ENCODE measurements at places on chromosomes 6 and 20.

- no peak for DNase-seq
Observed at GRCh38 chr6:44230034-44230675, 6.8 kb downstream of the SLC29A1 start.

GRCh38 chr6:6090861-6091607 lies 84.3 kb upstream of the NRN1 start:
- DNase-seq = no peak

DNA sequence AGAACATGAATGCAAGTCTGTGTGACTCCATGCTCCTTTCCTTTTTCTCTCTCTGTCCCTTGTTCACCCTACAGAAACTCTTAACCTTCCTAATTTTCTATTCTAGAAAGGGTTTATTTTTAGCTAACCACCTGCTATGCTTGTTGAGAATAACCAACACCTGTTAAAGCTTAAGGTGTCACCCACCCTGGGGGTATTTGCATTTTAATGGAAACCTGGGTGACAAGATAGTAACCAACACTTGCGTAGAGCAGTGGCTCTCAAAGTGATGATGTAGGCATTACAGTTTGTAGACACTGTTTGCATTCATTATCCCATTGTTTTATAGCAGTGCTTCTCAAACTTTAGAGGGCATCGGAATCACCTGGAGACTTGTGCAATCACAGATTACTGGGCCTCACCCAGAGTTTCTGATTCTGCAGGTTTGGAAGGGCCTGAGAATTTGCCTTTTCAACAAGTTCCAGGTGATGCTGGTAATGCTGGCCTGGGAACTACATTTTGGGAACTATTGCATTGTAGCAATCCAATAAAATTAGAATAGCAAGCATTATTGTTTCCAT lies 114.4 kb upstream of the ARMC2 start:
- no peak for DNase-seq

DNA sequence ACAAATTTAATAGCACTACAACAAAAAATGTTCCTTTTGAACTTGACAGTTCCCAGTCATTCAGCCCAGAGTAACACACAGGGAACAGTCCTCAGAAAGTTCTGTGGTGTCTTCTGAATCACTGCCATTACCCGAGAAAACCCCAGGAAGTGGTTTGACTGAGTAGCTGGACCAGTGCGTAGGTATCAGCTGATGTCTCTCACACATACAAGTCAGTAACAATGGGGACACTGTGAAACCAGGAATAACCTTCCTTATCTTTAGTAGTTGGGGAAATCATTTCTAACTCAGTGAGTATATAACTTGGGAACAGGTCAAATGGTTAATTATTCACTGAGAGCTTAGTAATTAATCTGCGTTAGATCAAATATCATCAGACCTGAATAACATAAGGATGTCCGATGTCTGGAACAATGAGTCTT lies 73.1 kb downstream of the HIVEP2 start:
- DNase-seq = peak; percentile 65

DNA sequence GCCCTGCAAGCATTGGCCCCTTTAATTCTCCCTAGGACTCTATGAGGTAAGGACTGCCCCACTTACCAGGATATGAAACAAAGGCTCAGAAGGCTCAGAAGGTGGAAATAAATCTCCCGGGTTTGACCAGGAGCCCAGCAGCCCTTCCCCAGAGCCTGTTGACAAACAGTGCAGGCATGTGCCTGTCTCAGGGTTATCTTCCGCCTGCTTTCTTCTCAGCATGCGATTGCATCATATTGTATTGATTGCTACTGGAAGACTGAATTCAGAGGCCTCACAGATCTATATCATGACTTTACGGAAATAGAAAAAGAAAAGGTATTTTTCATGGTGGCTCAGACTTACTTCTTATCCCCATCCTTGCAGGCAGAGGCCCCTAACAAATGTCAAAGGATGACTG lies 92.7 kb downstream of the PHACTR3 start:
- DNase-seq = no peak

- no peak for DNase-seq
Observed at GRCh38 chr6:52664991-52665686, 5.8 kb upstream of the TMEM14A start.

DNA sequence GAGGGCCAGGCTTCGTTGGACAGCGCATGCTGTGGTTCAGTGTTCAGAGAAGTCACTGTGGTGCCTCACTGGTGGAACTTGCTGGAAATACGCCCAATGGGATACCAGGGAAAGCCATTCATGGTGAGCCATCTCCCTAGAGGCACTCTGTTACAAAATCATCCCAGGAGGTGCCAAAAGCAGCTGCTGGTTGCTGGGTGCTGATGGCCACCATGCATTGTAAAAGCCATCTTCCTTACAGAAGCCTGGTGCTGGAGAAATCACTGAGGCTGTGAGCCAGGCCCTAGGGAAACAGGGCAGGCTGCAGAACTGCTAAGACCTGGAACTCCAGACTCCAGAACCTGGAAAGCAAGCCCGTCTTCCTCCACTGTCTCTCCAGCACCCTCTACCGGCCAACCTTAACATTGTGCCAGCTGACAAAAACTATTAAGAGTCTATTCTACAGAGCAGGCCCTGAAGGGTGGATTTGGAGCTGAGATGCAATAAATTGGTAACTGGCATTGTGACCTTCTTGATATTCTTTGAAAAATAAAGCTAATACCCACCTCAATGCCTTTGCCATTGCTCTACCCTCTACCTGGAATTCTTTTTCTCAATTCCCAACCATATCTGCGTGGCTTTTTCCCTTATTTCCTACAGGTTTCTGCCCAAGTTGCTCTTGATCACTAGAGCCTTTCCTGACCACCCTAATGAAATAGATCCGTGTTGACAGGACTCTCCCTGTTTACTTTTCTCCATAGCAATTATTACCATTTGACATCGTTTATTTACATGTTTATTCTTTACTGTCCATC lies 18.5 kb downstream of the SNRPB start:
- DNase-seq = peak; percentile 46

DNA sequence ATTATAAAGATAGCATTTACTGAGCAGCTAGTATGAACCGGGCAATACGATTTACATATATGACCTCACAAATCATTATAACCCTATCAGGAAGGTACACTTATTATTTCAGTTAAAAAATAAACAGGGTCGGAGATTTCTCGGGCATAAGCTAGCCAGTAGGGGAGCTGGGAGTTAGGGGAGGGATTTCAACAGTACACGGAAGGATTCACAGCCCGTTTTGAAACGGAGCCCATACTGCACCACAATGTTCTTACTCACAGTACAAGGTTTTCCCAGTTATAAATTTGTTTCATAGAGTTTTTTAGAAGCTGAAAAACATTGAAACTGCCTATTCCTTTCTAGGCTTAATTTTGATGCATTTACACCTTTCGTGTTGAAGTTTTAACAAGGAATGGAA lies 607.1 kb downstream of the HDGFL1 start:
- no peak for DNase-seq

DNA sequence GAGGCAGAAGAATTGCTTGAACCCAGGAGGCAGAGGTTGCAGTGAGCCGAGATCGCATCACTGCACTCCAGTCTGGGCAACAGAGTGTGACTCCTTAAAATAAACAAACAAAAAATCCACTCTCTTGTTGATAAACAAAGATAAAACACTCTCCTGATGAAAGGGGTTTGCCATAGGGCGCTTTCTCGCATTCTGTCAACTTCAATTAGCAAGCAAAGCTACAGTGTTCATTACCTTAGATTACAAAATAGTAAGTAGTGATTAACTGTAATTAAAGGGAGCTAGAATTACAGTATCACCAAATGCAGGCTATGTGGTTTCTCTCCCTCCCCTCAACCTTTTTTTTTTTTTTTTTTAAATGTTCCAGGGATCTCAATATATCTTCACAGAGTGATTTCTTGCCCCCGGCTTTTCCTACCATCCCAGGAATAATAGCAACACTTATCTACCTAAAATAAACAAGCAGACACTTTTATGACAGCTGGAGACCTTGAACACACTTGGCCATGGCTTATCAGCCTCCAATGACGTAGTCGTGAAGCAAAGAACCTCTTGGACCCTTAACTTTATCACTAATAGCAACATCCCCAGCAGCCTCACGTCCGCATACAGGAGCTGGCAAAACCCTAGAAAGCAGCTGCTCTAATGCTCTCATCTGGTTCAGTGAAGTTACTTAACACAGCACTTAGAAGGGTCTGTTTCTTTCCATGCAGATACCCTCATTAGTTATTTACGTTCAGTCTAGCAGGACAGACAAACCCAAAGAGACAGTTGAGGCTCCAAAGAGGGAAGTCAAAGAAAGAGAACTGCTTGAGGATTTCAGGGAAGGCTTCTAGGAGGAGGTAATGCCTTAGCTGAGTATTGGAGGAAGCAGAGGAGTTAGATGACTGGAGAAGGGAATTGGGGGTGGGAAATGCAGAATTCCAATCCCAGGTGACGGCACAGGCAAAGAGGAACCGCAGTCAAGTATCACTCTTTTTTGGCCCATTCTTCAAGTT lies 37.9 kb upstream of the NEDD9 start:
- no peak for DNase-seq

DNA sequence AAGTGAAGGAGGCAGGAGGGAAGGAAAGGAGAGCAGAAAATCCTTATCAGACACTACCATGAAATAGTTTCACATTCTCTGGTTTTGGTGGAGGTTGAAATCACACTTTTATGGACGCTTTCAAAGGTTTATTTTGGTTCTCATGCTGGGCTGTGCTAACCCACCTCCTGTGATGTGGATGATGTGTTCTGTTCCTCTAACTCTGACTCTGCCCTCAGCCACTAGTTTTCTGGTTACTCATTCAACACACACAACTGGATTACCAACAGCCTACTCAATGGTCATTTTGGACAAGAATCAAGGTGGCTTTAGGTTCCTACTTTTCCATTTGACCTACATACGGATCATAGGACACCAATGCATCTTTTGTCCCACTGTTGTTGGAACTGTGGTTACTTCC lies 522.1 kb upstream of the BTBD3 start:
- DNase-seq = no peak

DNA sequence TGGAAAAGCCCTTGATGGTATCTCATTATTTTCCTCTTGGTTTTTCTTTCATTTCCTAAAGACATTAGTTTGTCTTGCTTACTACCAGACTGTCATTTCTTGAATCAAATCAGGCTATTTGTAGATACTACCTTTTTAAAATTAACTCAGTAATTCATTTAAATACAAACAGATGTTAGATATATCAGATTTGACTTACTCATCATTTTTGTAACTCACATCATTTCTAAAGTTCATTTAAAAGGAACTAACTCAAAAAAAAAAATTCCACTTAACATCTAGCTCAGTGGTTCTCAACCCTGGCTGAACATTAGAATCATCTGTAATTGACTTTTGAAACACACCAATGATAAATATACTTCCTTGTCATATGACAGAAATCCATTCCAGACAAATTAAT lies 48.2 kb upstream of the TINAG start:
- DNase-seq = no peak

DNA sequence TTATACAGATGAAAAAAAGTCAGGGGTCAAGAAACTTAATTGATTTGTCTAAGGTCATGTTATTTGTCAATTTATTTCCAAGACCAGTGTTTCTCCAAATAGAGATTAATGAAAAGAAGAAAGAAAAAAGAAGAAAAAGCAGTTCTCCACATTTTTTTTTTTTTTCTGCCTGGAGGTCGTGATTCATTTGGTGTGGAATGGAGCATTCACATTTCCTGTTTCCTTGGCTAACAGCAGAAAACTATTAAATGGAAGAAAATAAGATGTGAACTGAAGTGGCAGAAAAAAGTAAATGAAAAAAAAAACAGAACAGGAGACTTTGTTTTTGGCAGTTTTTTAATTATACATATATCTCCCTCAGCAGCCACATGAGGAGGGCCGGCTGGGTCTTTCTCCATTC lies 470.8 kb upstream of the ZNF337 start:
- no peak for DNase-seq

GRCh38 chr6:93017213-93017612 lies 402.1 kb downstream of the EPHA7 start:
- no peak for DNase-seq

DNA sequence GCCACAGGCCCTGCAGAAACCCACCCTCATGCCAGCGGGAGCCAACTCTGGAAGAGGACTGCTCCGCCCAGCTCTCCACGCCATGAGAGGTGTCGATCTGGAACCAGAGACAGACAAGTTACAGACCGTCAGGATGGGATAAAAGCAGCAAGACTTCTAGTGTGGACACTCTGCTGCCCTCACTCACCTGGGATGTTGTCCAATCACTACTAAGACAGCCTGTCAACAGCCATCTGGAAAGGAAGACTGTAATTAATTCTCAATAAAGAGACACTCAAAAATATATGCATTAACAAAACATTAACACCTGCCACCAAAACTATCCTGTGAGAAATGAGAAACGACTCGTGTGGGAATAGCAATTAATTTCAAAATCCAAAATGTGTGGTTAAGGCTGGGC lies 28.3 kb downstream of the SLC2A4RG start:
- DNase-seq = no peak

DNA sequence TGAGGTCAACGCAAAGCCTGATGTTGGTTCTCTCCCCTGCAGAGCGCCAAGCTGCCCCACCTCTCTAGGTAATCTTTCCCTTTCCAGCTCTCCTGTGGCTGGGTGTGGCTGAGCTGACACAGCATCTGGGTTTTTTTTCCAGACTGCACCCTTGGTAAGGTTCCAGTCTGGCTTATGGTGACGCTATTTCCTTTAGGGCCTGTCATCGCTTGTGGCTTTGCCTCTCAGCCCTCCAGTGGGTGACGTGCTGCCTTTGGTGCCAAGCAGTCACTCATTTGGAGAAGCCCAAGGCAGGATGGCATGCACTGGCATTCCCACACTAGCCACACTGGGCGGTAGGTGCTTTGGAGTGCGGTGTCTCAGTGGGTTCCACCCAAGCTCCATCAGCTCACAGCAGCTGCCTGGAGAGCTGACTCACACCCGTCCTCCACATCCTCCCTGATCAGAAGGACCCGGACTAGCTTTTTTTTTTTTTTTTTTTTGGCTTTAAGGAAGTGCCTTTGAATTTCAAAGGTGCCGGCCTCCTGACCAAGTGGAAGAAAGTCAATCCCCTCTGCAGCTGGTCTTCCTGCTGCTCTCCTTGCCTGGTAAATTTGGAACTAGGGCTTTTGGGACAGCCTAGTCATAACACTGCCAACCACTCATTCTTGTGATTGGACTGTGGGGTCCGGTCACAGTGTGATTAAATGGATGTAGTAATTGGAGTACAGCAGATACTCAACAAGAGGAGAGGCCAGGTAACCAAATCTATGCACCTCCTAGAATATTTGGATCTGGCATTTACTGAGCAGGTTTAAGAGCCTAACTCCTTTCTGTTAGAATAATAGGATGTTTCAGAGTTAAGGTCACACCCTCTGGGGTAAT lies 153.6 kb downstream of the CD83 start:
- peak; percentile 13 for DNase-seq

- DNase-seq = peak; percentile 72
Observed at GRCh38 chr6:31497531-31498476, at the start of gene MICB. MICB (plus strand) TSS chr6:31498145; CDS start chr6:31498194, 49 bp downstream.

DNA sequence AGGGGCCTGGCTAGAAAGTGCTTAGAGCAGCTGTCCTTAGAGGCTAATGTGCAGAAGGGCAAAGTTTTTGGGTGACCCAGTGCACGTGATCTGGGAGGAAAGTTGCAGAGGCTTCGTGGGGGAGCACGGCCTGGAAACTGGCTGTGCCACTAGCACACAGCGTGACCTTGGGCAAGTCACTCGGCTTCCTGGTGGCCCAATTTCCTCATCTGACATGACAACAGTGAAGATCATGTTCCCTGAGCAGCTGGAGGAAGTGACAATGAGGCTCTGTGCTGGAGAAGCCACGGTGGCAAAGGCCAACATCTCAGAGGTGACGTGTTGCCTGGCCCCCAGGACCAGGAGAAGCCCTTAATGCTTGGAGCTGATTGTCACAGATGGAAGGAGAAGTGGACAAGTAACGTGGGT lies 99.5 kb downstream of the FOXC1 start:
- DNase-seq = no peak

GRCh38 chr20:5074232-5074674 lies 45.5 kb downstream of the PCNA start:
- DNase-seq = no peak

Measured in T-helper 2 cell (primary cell).